ENCODE measurements at places on chromosomes 1 and 21.

DNA sequence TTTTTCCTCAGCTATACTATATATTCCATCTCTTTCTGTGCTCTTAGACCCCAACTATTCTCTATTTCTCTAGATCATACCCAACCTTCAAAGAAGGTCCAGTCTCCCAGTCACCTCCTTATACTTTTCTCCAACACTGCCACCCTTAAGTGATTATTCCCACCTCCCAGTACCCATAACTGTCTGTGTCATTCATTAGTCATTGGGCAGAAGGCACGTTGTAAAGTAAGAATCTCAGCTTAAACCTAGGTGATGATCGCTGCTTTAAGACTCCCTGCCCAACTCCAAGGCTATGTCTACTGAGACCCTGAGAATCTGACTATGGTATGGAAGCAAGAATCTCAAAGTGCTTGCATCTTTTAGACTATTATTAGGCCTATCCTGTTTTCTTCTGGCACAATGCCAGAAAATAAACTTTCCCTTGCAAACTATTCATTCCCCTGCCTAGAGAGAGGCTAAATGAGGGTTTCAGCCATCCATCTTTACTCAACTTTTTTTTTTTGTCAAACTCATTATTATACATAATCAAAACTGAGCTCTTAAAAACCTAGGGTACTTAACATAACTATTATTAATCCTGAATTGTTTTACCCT, 174.3 kb upstream of the DPT start:
- DNase-seq = no peak

DNA sequence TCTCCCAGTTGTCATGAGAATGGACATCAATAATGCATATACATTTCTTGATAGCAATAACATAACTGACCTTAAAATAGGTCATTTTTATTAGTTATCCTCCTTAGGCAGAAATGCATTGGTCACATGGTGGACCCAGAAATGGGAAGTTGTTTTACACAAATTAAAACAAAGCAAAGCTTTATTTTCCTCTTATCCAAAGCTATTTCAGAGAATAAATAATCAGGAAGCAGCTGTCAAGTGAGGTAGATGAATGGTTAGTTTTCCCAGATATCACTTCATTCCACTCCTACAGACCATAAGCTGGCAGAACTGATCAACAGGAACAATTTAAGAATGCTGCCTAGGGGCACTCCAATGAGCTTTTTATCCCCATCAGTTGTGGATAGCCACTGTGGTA, 16.0 kb upstream of the OLIG1 start:
- no peak for DNase-seq

GRCh38 chr1:116375148-116375886, 2.3 kb downstream of the ATP1A1 start:
- no peak for DNase-seq

- no peak for DNase-seq
These were observed 69.0 kb upstream of the NFIA start for GRCh38 chr1:61013189-61013945.

DNA sequence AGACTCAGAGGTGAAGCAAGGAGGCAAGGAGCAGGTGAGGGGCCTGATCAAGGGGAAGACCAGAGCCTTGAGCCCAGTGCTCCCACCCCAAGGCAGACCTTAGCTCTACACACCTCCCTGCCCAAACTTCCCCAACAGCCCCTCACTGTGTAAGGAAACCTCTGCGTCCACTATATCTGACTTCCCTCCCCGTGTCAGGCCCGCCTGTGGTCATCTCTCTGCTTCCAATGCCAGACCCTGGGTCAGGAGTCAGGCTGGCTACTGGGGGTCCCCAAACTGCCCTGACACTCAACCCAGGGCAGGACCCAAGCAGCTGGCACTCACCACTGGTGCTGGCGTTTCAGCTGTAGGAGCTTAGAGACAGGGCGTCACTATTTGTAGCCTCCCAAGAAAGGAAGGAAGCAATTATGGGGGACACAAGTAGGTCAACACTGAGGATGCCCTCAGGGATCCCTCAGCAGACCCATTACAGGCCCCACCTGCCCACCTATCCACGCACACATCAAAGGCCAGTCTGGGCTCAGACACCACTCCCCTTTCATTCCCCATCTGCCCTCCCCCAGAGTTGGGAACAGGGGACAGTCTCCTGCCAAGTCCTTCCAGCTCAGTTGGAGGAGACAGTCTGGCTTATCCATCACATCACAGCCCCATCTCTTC, 811 bp upstream of the S100A3 start:
- no peak for DNase-seq

DNA sequence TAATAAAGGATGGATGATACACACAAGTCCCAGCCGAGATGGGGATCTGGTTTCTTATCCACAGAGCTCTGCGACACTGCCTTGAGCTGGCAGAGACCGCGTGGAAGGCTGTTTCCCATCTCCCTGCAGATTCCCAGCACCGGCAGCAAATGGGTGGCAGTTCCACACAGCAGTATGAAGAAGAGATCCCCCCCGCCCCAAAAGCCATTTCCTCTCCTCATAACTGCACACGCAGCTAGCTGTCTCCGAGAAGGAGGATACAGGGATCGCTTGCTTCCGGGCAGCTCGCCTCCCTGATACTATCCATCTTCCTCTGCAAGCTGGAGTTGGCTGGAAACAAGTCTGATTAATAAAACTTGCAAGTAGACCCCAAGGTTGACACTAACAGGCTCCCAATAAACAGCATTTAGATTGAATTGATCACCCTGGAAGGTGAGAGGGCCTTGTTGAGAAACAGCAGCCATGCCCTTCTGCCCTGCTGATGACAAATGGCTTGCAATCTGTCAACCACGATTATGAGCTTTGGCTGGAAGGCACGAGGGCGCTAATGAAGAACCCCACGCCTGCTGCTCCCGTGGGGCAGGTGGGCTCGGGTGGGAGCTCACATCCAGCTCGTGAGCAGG, 642.3 kb downstream of the AJAP1 start:
- no peak for DNase-seq

GRCh38 chr1:212507369-212507768, 74.6 kb downstream of the NENF start:
- no peak for DNase-seq

DNA sequence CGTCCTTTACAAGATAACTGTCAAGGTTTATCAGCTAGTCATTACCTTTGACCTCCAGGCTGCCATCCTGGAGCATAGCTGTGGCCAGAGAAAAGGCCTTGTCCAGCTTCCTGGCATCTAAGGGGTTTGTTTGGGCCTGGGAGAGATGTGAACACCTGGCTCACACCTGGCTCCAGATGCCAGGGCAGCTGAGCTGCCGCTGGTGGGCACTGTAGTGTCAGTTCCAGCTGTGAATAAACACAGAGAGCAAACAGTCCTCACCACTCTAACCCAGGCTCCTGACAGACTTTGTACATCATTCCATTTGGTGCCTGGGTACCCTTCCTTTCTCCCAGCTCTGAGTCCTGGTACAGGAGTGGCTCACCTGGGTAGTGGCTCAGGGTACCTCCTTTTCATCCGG, 14.3 kb upstream of the KCNA10 start:
- no peak for DNase-seq

- no peak for DNase-seq
These were observed 179.6 kb downstream of the TGFBR3 start for GRCh38 chr1:91706140-91706957.

GRCh38 chr1:12540580-12541273, 77.3 kb downstream of the DHRS3 start:
- no peak for DNase-seq

GRCh38 chr21:42148097-42148496, 70.8 kb upstream of the ABCG1 start:
- DNase-seq = no peak

GRCh38 chr1:2229911-2230731, 2.0 kb downstream of the SKI start:
- DNase-seq = no peak

- no peak for DNase-seq
These were observed 323.8 kb downstream of the AMY1C start for GRCh38 chr1:104073463-104073902.

- DNase-seq = no peak
These were observed 2.0 kb downstream of the LURAP1 start for GRCh38 chr1:46205141-46205540.
